ENCODE measurements at places on chromosomes 11 and 22. TPM values are rescaled to one million over a fixed set of nuclear protein-coding genes. Genes with fewer than 3 reads are reported as not detected.

DNA sequence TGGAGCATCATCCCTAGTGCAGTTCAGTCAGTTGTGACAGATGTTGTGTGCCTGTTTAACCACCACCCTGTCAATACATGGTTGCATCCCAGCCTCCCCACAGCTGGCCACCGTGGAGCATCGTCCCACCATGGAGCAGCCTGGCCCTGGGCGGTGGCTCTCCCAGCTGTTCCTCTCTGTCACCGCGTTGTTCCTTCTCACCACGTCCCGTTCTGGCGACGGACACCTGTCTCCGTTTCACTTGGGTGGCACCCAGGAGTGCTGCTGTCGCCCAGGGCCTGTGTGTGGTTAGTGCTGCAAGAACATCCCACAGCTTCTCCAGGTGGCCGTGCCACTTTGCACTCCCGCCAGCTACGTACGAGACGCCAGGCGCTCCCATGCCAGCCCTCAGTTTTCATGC is 26.5 kb downstream of the MUC6 start:
- no peak overlapping the region for H3K27ac ChIP-seq
- no peak overlapping the region for H3K4me3 ChIP-seq
- no peak for DNase-seq
- no peaks in the 10 kb centered on the region for H3K4me1 ChIP-seq

- no peaks in the 10 kb centered on the region for H3K4me1 ChIP-seq
- H3K4me3 ChIP-seq = no peak overlapping the region
- no peak overlapping the region for H3K27ac ChIP-seq
- H3K36me3 ChIP-seq = no peaks in the 10 kb centered on the region
- no peaks in the 10 kb centered on the region for H3K27me3 ChIP-seq
Observed at GRCh38 chr22:32325811-32326237, 31.8 kb upstream of the RFPL3 start.

DNA sequence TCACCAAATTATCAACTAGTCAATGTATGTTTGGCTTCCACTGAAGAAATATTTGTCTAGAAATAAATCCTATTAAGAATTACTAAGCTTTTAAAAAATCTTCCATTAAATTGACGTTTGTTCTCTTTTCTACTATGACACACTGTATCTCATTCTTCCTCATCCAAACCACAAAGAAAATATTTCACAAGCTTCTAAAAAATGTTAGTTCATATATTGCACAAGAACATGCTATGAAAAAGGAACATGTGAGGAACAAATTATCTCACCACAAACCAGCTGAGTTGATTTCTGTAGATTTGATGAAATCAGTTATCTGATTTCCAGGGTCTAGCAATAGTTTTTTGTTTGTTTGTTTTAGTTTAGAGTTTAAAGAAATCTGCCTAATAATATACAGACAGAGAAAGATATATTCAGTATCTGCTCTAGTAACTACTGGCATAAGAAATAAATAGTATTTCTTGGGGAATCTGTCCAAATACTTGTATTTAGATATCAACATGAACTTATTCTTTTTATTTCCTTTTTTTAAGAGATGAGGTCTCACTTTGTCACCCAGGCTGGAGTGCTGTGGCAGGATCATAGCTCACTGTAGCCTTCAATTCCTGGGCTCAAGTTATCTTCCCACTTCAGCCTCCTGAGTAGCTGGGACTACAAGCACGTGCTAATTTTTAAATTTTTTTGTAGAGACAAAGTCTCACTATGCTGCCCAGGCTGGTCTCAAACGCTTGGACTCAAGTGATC is 161.7 kb downstream of the ATG16L2 start:
- H3K27me3 ChIP-seq = no peaks in the 10 kb centered on the region
- H3K36me3 ChIP-seq = no peaks in the 10 kb centered on the region
- H3K27ac ChIP-seq = no peak overlapping the region
- no peak for DNase-seq
- no peak overlapping the region for H3K4me3 ChIP-seq
- no peaks in the 10 kb centered on the region for H3K4me1 ChIP-seq

DNA sequence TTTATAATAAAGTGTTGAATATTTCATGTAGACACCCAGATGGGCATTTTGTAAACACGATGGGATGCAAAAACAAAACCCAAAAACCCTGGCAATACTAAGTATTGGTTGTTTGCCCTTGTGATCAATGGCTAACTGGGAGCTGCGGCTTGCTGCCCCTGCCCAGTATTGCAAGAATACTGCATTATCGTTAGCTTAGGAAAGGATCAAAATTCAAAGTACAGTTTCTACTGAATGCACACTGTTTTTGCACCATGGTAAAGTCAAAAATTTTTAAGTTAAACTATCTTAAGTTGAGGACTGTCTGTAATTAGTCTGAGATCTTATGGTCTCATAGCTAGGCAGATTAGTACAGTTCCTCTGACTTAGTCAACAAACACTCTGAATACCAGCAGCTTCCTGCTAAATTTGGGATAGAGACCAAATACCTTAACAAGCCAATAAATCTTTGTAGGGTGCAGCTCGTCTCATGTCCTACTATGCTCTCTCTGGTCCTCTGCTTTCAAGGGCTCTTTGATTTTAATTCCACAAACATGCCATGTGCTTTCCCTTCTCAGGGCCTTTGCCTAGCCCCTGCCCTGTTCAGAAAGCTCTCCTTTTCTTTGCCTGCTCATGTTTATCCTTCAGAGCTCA is 4.0 kb downstream of the CCDC90B start:
- peaks cover 9% of the 10 kb centered on the region for H3K36me3 ChIP-seq
- DNase-seq = no peak
- no peak overlapping the region for H3K27ac ChIP-seq
- no peak overlapping the region for H3K4me3 ChIP-seq
- H3K27me3 ChIP-seq = no peaks in the 10 kb centered on the region
- H3K4me1 ChIP-seq = peaks cover 25% of the 10 kb centered on the region

GRCh38 chr22:49163258-49163959 is 664.3 kb downstream of the BRD1 start:
- H3K4me1 ChIP-seq = no peaks in the 10 kb centered on the region
- H3K36me3 ChIP-seq = no peaks in the 10 kb centered on the region
- H3K4me3 ChIP-seq = no peak overlapping the region
- DNase-seq = no peak
- H3K27me3 ChIP-seq = no peaks in the 10 kb centered on the region

- DNase-seq = no peak
- H3K4me1 ChIP-seq = peaks cover 34% of the 10 kb centered on the region
- H3K36me3 ChIP-seq = no peaks in the 10 kb centered on the region
- peak overlapping the region; percentile 70 for H3K27ac ChIP-seq
- peak overlapping the region; percentile 82 for H3K4me3 ChIP-seq
Observed at GRCh38 chr11:104967534-104968354, 630 bp downstream of the CASP4 start.

DNA sequence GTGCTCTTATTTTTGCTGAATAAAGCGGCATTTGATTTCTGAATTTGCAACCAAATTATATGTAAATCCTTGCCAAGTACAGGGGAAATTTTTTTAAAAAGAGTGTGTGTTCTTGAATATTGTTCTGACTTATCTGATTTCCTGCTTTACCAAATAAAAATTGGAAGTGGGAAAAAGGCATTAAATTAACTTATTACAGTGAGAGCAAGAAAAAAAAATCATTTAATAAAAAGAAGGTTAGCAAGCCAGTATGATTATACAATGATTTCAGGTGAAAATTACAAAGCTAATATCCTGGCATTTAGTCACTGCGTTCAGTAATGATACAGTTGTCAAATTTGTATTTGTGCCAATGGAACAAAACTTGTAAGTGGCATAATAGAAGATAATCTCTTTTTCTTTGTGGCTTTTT is 82.1 kb upstream of the PPARA start:
- peaks cover 11% of the 10 kb centered on the region for H3K4me1 ChIP-seq
- H3K36me3 ChIP-seq = no peaks in the 10 kb centered on the region
- H3K27me3 ChIP-seq = no peaks in the 10 kb centered on the region
- no peak for DNase-seq

- H3K4me3 ChIP-seq = no peak overlapping the region
- no peak for DNase-seq
- no peaks in the 10 kb centered on the region for H3K27me3 ChIP-seq
- H3K4me1 ChIP-seq = no peaks in the 10 kb centered on the region
Observed at GRCh38 chr11:127027789-127028188, 27.2 kb upstream of the KIRREL3 start.

DNA sequence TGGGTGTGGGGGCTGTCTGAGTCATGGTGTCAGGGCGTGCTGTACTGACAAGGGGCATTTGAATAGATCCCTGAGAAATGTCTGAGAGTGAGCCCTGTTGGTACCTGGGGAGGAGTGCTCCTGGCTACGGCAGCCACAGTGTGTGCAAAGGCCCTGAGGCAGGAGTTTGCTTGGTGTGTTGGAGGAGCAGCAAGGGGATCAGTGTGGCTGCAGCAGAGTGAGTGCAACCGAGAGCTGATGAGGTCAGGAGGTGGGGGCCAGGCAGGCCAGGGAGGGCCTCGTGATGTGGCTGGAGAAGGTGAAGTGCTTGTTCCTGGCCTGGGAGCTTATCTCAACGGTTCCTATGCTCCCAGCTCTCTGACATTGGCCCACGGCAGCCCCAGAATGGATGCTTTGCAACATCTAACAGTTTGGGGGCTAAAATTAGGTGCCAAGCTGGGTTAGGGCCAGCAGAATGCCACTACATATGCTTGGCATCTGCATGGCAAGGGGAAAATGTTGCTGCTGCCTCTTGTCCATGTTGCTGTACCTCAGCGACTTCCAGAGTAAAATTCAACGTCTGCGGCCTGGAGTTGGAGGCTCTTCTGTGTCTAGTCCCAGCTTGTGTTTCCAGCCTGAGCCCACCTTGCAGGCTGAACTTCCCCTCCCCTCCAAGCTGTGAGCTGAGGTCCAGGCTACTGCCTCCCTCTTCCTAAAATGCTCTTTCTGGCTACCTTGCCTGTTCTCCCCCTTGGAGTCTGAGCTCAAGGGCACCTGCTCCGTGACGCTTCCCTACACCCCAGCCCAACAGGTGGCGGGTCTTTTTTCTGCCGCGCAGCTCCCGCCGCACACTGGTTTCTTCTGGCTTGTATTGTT is 48.2 kb upstream of the MYEOV start:
- H3K27me3 ChIP-seq = no peaks in the 10 kb centered on the region
- H3K27ac ChIP-seq = no peak overlapping the region
- H3K36me3 ChIP-seq = no peaks in the 10 kb centered on the region
- peaks cover 12% of the 10 kb centered on the region for H3K4me1 ChIP-seq
- DNase-seq = no peak

DNA sequence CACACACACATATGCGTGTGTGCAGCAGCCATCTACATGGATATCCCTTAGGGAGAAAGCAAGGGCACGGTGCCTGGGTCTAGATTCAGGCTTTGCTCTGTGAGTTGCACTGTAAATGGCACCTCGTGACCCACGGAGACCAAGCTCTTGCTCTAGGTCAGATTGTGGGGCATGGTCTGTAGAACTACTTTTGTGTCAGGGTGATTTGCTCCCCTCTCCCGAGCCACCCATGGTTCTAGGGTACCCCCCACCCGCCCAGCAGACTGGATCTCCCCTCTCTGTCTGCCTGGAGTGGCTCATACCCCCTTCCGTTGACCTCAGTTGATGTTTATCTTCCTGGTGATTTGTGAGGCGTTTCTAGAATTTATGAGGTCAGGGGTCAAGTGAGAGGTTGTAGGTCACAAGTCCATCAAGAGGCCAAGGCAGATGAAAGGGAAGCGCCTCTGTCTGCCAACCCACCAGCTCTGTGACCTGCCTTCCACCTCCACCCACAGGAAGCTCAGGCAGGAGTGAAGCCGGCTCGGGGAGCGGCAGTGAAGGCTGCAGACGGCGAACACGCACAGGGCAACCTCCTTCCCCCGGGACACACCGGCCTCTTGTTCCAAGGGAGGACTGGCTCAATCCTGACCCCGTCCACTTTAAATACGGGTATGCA is 76.2 kb upstream of the TTLL12 start:
- peak overlapping the region; percentile 44 for H3K4me3 ChIP-seq
- H3K36me3 ChIP-seq = no peaks in the 10 kb centered on the region
- peak overlapping the region; percentile 68 for H3K27ac ChIP-seq
- peaks cover 26% of the 10 kb centered on the region for H3K4me1 ChIP-seq
- H3K27me3 ChIP-seq = no peaks in the 10 kb centered on the region

GRCh38 chr11:36509201-36509639 is 852 bp downstream of the TRAF6 start:
- peak overlapping the region; percentile 82 for H3K27ac ChIP-seq
- no peaks in the 10 kb centered on the region for H3K36me3 ChIP-seq
- peak; percentile 17 for DNase-seq
- H3K4me3 ChIP-seq = peak overlapping the region; percentile 83

GRCh38 chr11:8066911-8067455 is 14.0 kb upstream of the TUB start:
- no peak for DNase-seq
- no peaks in the 10 kb centered on the region for H3K27me3 ChIP-seq
- no peaks in the 10 kb centered on the region for H3K36me3 ChIP-seq
- H3K4me1 ChIP-seq = no peaks in the 10 kb centered on the region
- H3K27ac ChIP-seq = no peak overlapping the region
- no peak overlapping the region for H3K4me3 ChIP-seq

DNA sequence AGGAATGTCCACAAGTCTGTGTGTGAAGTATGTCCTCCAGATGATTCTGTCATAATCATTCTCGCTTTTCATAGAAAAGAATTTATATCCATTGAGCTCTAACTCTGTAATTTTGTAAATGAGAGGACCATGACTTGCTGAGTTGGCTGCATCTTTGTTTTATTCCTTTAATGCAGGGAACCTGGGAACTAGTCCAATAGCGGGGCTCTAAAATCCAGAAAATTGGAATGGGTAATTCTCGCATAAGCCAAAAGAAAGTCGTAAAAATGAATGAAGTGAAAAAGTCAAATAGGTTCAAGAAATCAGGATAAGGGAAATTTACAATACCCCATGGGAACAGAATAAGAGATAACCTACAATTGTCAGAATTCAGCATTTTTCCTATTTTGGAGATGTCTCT is 232.5 kb downstream of the RAB38 start:
- no peaks in the 10 kb centered on the region for H3K27me3 ChIP-seq
- no peaks in the 10 kb centered on the region for H3K4me1 ChIP-seq
- no peak for DNase-seq
- no peak overlapping the region for H3K27ac ChIP-seq

GRCh38 chr11:113634940-113635575 is 71.0 kb downstream of the TMPRSS5 start:
- H3K4me3 ChIP-seq = no peak overlapping the region
- no peak for DNase-seq
- H3K27me3 ChIP-seq = no peaks in the 10 kb centered on the region
- no peaks in the 10 kb centered on the region for H3K4me1 ChIP-seq

The OR6A2 gene
- polyA plus RNA-seq = not detected

The GAL3ST3 gene
- not detected for polyA plus RNA-seq

The SLC22A25 gene
- polyA plus RNA-seq = not detected

The FGF3 gene
- polyA plus RNA-seq = not detected

The MPEG1 gene
- not detected for polyA plus RNA-seq

The P2RY6 gene
- not detected for polyA plus RNA-seq

The RHBDD3 gene
- 10.4 TPM for polyA plus RNA-seq

The CALCA gene
- not detected for polyA plus RNA-seq

The C11orf42 gene
- not detected for polyA plus RNA-seq

The SDHD gene
- 154 TPM for polyA plus RNA-seq

The MISFA gene
- polyA plus RNA-seq = 0.47 TPM

The CCDC116 gene
- polyA plus RNA-seq = not detected

The OR52I2 gene
- not detected for polyA plus RNA-seq
